Pons (tissue), 1 donor: ENCODE measurements at places on chromosomes 7 and 10.

DNA sequence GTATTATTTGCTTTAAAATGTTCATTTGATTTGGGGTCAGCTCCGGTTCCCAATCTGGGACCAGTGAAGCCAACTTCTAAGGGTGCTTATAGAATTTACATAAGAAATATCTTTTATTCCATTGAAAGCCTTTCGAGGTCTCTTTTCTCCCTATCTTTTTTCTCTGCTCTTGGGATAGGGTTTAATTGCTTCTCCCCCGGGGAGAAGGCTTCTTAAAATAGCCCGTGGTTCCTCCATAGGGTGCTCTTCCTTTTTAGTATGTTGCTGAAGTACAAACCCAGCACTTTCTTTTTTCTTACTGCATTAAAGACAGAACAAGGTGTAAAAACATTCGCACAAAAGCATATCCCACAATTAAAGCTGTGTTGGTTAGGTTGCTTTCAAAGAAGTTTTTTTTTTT, 107.5 kb downstream of the POU6F2 start:
- DNase-seq = no peak

DNA sequence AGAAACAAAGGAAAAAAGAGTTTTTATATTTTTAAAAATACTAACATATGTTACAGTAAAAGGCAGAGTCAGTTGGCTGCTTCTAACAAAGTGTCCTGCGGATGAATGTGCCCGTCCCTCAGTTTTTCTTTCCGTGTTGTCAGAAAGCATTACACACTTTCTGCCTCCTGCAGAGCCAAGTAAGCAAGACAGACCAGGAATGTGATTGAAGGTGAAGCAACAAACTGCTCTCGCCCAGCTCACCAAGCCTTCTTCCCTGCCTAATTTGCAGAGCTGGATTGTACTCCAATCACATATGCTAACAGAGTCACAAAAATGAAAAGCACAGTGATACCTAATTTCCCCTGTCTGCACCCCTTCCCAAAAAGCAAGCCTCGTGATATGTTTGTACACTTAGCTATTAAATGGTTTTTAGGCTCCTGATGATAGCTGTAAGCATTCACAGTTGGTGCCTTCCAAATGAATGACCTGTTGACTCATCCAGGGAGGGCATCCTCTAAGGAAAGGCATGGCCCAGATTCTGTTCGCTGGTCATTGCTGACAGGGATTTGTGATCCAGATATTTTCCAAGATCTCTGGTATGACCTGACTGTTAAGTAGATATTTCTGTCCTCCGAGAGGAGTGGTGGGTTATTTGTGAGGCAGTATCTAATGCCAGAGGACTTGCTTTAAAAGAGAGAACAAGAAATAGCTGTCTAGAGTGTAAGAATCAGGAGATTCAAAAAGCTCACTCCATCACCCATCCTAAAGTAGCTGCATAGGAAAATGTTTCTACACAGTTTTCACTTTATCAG, 187.3 kb upstream of the PLXDC2 start:
- no peak for DNase-seq

DNA sequence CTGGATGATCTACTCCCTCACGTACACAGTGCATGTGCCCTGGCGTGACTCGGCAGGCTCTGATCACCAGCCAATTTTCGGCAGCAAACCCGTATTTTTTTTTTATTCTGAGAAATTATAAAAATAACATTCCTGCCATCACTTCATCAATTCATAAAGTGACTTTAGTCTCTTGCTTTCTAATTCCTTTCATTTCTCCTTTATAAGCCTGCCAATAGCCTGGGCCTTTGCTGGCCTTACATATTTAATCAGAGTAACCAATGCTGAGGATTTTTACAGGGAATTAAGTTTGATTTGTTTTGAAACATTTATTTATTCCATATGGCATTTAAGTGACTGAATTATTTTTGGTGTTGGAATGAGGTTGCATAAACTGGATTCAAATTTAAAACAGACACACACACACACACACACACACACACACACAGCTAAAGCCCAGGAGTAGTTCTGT, 140.8 kb downstream of the ETV1 start:
- DNase-seq = no peak

GRCh38 chr7:106615808-106616707, 44.9 kb downstream of the CCDC71L start:
- no peak for DNase-seq

- no peak for DNase-seq
These were observed 1.2 kb upstream of the CALU start for GRCh38 chr7:128737867-128738385.

DNA sequence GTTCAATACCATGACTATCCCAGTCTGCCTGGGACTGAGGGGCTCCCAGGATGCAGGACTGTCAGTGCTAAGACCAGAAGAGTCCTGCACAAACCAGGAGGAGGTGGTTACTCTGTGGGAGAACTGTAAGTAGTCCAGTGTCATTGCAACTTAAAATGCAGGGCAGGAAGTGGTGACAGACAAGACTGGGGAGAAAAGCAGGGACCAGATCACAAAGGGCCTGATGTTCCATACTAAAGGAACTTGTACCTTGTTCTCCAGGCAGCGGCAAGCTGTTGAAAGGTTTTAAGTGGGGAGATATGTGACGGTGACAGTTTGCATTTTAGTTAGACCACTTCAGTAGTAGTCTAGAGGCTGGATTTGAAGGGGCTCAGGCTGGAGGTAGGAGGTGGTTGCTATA, 65.8 kb upstream of the GLCCI1 start:
- DNase-seq = no peak

DNA sequence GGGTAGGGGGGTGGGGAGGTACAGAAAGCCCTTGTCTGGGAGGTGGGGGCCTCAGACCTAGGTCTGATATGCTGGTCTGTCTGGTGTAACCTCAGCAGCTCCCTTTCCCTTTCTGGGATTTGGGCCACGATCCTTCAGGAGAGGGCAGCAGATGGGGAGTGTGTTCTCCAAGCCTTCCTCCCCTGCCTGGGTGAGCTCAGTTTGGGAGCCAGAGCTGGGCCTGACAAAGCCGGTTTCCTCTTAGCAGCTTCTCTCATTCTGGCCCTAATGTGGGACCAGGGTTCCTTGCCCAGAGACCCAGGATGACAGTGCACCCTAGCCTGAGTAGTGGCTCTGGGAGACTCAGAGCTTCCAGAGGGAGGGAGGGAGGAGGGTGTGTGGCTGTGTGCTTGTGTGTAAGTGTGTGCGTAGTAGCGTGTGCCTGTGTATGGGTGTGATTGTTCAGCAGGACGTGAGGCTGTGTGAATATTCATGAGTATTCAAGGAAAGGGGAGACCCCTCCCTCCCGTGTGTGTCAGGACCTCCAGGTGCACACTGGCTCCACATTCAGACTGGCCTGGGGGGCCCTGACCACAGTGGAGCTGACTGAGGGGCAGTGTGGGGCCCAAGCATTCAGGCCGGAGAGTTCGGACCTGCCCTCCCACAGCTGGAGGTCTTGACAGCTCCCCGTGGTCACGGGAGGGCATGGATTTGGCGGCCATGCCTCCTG, 96.5 kb downstream of the ZMIZ1 start:
- no peak for DNase-seq
